ENCODE measurements at places on chromosomes 16 and 17.

- DNase-seq: no peak
Observed at GRCh38 chr17:8421571-8421970, 14.1 kb upstream of the NDEL1 start.

DNA sequence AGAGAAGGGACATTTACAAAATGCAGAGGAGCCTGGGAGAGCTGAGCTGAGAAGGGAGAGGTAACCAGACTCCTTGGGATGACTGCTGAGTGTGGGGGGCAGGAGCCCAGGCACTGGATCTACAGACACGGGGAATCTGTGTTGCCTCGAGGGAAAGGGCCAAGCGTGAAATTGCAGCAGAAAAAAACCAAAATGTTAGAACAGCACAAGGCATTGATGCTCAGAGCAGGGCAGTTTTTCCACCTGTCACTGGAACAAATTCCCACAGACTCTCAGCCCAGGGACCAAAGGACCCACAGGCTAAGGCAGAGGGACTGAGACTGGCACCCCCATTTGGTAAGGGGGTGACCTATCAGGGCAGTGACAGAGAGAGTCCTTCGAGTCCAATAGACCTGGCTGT lies 2.0 kb downstream of the PITPNM3 start:
- no peak for DNase-seq

GRCh38 chr16:70758786-70759185 lies 42.2 kb downstream of the VAC14 start:
- no peak for DNase-seq

- DNase-seq: peak; percentile 89
Observed at GRCh38 chr17:16477255-16477654, 14.7 kb downstream of the LRRC75A start.

- no peak for DNase-seq
Observed at GRCh38 chr17:6137716-6138502, 67.7 kb downstream of the WSCD1 start.

- DNase-seq: no peak
Observed at GRCh38 chr17:73609758-73610157, 34.5 kb downstream of the SDK2 start.

DNA sequence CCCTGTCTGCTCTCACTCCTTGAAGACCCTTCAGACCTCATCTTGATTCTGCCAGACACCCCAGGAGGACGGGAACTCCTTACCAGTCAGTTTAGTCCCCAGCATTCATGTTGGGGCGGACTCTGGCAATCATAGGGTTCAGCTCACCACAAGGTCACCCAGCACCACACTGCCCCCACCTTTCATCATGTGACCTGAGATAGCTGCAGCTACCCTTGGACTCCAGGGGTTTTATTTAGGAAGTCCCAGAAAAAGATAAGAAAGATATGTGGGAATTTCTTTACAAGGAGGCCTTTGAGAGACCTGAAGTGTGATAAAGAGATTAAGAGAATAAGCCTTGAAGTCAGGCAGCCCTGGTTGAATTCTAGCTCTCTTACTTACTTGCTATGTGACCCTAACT lies 59.8 kb upstream of the NLK start:
- DNase-seq: no peak

DNA sequence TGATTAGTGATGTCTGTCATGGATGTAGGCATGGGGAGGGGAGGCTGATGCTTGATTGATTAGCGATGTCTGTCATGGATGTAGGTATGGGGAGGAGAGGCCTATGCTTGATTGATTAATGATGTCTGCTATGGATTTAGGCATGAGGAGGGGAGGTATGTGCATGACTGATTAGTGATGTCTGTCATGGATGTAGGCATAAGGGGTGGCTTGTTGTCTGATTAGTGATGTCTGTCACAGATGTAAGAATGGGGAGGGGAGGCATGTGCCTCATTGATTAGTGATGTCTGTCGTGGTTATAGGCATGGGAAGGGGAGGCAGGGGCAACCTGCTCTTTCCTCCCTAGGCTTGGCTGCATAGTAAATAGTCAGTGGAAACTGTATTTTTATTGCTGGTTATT lies 409.4 kb downstream of the HAPSTR1 start:
- DNase-seq: no peak

DNA sequence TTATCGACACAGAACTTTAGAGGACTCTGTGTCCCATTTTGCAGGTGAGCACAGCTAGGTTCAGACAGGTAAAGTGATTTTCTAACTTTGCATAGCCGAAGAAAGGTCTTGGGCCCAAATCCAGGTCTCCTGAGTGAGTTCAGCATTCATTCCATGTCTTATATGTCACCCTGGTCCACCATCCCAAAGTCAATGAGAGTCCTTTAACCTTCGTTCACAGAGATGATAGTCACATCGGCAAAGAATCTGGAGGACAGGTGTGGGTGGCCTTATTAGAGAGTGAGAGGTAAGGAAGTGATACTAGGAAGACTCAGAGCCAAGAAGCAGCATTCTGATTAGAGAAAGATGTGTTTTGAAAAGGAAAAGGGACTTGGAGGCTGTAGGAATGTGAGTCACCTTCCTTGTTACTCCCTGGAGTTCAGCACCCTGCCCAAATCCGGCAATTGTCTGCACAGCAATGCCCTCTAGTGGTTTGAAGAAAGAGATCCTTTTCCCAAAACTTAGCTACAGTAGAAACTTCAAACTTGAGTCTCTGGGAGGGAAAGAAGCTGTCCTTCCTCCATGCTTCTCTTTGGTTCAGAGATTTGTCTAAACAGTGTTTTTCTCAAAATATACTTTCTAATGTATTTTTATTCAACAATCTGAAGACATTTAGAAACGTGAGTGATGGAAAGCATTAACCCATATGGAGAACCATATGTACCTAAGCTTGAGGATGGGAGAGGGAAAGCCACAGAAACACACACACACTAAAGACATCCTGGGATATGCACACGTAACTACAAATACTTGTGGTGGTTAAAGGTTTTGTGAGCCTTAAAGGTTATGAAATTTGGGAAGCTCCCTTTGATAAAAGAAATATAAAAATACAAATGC lies 96.4 kb upstream of the SHISA6 start:
- no peak for DNase-seq

- DNase-seq: no peak
Observed at GRCh38 chr16:79532785-79533184, 67.8 kb downstream of the MAF start.

DNA sequence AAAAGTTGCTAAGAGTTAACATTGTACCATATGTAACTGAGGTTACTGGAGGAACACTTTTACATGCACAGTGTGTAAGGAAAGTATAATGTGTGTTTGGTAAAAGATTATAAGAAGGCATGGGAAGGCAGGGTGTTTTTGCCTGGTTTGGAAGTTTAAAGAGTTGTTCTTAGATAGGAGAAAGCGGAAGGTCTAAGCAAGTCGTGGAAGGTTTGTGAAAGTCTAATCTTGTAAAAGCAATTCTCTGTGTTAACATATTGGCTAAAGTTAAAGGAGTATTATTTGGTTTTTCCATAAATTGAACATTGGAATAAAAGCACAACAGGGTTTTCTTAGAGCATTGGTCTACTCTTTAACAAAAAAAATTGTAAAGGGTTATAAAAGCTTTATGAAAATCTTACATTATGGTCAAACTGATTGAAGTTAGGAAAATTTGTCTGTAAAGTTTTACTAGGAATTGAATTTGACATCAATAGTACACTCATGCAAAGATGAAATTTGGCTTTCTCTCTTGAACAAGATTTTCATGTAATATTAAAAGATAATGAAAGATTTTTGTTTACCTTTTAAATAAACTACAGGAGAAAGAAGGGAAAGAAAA lies 4.7 kb upstream of the CANT1 start:
- no peak for DNase-seq

- no peak for DNase-seq
Observed at GRCh38 chr17:40369923-40370322, 5.4 kb upstream of the GJD3 start.

GRCh38 chr17:4341616-4341977 lies 24.9 kb downstream of the UBE2G1 start:
- peak; percentile 32 for DNase-seq

- no peak for DNase-seq
Observed at GRCh38 chr17:33970279-33970678, 284.8 kb upstream of the CCL2 start.

All from amniotic epithelial cell (primary cell).